ENCODE measurements at places on chromosomes 5 and 9.
A peak's percentile ranks its signal among the peaks of the same experiment; 100 is the strongest.

GRCh38 chr5:83364312-83365299, 106.9 kb upstream of the VCAN start:
- no peak for DNase-seq

DNA sequence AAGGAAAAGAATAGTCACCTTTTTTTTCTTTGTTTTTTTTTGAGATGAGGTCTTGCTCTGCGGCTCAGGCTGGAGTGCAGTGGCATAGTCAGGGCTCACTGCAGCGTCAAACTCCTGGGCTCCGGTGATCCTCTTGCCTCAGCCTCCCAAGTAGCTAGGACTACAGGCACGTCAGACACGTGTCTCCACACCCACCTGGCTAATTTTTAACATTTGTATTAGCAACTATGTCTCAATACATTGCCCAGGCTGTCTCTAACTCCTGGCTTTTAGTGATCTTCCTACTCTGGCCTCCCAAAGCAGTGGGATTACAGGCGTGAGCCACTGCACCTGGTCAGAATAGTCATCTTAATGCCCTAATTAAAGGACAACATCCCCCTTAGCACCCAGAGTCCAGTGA, 54.4 kb upstream of the CTSL start:
- DNase-seq = no peak

GRCh38 chr9:117491491-117491890, 76.6 kb upstream of the ASTN2 start:
- no peak for DNase-seq

DNA sequence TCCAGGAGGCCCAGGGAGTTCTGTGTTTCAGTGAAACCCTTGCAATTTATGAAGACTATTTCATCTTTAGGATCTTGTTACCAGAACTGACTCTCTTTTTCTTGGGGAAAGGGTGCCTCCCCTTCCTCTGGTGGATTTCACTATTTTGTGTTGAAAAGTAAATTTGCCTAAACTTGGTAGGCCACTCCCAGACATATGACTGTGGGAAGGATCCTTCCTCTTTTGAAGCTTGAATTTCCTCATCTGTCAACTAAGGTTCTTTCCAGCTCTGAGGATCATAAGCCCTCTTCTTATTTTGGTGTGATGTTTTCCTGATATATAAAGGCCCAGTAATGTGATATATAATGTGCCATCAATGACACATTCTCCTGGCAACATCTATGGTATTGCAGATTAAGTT, 59.1 kb upstream of the ZFAND5 start:
- DNase-seq = no peak

DNA sequence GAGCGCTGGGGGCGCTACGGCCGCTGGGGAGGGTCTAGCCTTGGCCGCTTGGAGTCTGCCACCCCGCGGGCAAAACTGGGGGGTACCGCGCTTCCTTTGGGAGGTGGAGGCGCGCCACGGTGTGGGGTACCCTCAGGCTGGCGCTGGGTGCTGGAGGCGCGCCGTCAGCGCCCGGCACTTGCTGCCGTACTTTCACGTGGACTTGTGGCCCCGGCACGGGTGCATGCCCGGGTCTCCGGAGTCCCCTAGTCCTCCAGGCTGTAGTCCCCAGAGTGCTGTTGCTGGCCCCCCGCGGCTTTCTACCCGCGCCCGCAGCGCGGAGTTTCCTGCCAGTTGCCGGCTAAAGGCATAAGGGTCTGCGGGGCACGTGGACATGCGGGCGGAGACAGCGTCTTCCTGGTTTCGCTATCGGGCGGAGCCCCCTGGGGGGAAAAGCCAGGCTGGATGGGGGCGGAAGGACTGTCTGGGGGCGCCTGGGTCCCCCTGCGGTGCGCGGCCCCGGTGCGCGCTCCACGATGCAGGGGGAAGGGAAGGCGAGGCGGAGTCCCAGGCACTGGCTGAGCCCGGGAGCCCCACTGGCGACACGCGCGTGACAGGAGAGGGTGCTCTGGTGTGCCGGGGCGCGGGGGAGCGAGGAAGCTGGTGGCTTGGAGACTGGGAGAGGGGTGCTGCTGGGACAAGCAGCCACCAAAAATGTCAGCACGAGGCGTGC, 666 bp downstream of the PPARGC1B start:
- DNase-seq = peak; percentile 62

GRCh38 chr5:180174587-180174972, 34.4 kb downstream of the RASGEF1C start:
- no peak for DNase-seq

DNA sequence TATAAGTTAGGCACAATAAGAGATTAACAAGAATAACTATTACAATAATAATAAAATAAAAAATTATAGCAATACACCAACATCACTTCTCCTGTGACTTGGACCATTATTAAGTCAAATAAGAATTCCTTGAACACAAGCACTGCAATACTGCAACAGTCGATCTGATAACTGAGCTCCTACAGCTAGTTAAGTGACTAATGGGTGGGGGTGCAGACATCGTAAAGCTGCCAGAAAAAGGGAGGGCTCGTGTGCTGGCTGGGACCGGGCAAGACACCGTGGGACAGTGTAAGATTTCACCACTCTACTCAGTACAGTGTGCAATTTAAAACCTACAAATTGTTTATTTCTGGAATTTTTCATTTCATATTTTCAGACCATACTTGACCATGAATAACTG, 78.8 kb downstream of the SNX24 start:
- DNase-seq = no peak

GRCh38 chr5:96962540-96962991, 26.7 kb downstream of the LNPEP start:
- DNase-seq = no peak

- no peak for DNase-seq
Measured at GRCh38 chr5:163682234-163682633, 176.8 kb downstream of the MAT2B start.

- no peak for DNase-seq
Measured at GRCh38 chr5:75640826-75641225, 29.6 kb downstream of the ANKDD1B start.

- no peak for DNase-seq
Measured at GRCh38 chr9:21434202-21435014, 5.8 kb upstream of the IFNA1 start.

DNA sequence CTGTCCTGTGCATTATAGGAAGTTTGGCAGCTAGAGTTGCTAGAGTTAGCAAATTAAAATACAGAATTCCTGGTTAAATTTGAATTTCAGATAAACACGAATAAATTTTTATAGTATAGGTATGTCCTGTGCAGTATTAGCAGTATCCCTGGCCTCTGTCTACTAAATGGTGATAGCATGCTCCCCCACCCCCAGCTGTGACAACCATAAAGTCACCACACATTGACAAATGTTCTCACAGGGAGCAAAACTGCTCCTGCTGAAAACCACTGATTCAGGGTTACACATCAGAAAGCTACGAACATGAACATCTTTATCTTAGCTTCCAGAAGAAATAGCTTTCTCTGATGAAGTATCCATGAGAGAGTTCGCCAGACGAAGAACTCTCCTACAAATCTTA, 91.8 kb upstream of the CCDC112 start:
- no peak for DNase-seq

- DNase-seq = no peak
Measured at GRCh38 chr5:162796507-162796906, 640.9 kb upstream of the CCNG1 start.

GRCh38 chr9:97368964-97369363, 42.9 kb upstream of the TDRD7 start:
- DNase-seq = no peak

- DNase-seq = no peak
Measured at GRCh38 chr5:165321912-165322311, 1816.5 kb downstream of the MAT2B start.

GRCh38 chr9:107158321-107158720, 124.8 kb upstream of the RAD23B start:
- no peak for DNase-seq
